ENCODE measurements at places on chromosomes 7 and 10.

DNA sequence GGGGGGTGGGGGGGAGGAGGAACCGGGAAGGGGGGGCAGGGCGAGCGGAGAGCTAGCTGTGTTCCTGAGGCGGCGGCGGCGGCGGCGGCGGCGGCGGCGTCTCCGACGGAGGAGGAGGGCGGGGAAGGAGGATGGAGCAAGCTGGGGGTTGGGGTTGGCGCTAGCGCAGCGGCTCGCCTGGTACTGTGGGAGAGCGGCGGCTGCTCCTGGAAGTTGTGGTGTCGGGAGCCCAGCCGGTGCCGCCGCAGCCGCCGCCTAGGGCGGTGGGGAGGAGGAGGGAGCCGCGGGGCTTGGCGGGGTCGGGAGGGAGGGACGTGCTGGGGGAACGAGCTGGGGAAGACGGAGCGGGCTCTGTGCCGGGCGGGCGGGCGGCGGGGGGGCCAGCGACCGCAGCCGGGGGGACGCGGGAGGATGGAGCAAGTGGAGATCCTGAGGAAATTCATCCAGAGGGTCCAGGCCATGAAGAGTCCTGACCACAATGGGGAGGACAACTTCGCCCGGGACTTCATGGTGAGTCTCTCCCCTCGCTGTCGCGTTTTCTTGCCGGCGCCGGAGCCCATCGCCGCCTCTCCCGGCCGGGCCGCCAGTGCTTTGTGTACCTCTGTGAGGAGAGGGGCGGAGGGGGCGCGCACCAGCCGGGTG, at the start of gene PTPN12:
Gene PTPN12, plus strand, starts transcription at position 160 of the 642 bp plus-strand sequence. Its CDS starts 252 bp downstream, at position 412.
- DNase-seq = no peak

GRCh38 chr7:16619979-16620408, 25.6 kb downstream of the ANKMY2 start:
- DNase-seq = no peak

- DNase-seq = no peak
Observed at GRCh38 chr7:50729962-50730361, 52.7 kb downstream of the GRB10 start.

- DNase-seq = no peak
Observed at GRCh38 chr10:69734797-69735468, 66.8 kb upstream of the COL13A1 start.

- no peak for DNase-seq
Observed at GRCh38 chr7:46003896-46004875, 83.1 kb upstream of the IGFBP3 start.
